Activated CD8-positive, alpha-beta T cell treated with anti-CD3 and anti-CD28 coated beads, Interleukin-2, amount 10 ng/mL, durations not matched to agents 7 days and 5 days (primary cell): ENCODE measurements at places on chromosomes 11 and 22. TPM values are rescaled to one million over a fixed set of nuclear protein-coding genes. Genes with fewer than 3 reads are reported as not detected.

DNA sequence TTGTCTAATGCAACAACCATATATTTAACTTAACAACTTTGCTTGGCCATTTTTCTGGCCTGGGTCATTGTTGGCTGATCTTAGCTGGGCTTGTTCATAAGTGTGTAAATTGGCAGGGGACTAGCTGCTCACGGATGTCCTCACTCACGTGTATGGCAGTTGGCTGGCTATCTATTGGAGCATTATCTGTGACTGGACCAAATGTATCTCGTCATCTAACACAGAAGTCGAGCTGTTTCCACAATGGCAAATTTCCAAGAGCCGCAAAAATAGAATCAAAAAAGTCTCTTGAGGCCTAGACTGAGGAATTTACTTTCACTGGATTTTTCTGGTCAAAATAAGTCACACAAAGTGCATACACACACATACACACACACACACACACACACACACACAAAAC lies 893.3 kb downstream of the FAM181B start:
- no peak overlapping the region for H3K27ac ChIP-seq
- no peaks in the 10 kb centered on the region for H3K27me3 ChIP-seq
- H3K4me1 ChIP-seq = no peaks in the 10 kb centered on the region
- H3K36me3 ChIP-seq = no peaks in the 10 kb centered on the region
- DNase-seq = no peak
- H3K4me3 ChIP-seq = no peak overlapping the region

DNA sequence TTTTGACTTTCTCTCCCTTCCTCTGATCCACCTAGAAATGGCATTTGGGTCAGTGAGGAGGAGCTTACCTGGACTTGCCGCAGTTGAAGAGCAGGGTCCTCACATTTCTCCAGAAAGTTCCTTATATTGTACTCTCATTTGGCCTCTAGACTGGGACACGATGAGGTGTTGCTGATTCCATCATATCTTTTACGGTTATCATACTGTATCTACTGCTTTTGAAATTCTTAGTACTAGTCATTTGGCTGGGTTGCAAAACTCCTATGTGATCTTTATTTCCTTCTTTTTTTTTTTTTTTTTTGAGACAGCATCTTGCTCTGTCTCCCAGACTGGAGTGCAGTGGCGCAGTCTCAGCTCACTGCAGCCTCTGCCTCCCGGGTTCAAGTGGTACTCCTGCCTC lies 58.7 kb upstream of the FAM181B start:
- H3K4me3 ChIP-seq = no peak overlapping the region
- no peaks in the 10 kb centered on the region for H3K4me1 ChIP-seq
- H3K36me3 ChIP-seq = no peaks in the 10 kb centered on the region
- no peak overlapping the region for H3K27ac ChIP-seq

DNA sequence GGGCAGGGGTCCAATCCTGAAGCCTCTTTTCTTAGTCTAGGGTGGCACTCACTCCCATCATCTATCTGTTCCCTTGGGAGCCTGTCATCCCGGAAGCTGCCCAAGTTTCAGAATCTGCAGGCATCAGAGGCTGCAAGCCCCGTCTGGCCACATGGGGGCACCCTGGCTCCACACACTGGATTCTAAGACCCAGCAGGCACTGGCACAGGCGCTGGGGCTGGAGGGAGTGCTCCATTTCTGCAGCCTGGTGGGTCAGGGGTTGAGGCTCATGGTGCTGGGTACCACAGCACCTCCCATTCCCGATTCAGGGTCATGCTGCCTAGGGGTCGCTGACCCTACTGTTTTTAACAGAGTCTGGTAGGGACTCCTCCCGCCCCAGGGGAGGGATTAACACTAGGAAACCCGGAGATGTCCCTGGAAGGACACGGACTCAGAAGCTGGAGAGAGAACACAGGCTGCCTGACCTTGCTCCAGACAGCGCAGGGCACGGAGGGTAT lies 243.9 kb upstream of the SYN3 start:
- no peaks in the 10 kb centered on the region for H3K4me1 ChIP-seq
- H3K4me3 ChIP-seq = no peak overlapping the region
- no peaks in the 10 kb centered on the region for H3K27me3 ChIP-seq
- no peak overlapping the region for H3K27ac ChIP-seq

Gene SPON1
- total RNA-seq = 0.42 TPM

Gene MYRF
- total RNA-seq = 2.8 TPM

Gene ABCC8
- 0.61 TPM for total RNA-seq

Gene CARD16
- total RNA-seq = 73.9 TPM
